Activated CD4-positive, alpha-beta T cell treated with anti-CD3 and anti-CD28 coated beads for 4 hours (primary cell): ENCODE measurements at places on chromosomes 16 and 17.

GRCh38 chr17:4407851-4408250 lies 25.9 kb upstream of the SPNS3 start:
- DNase-seq, result no peak

GRCh38 chr17:38761612-38762011 lies 9.1 kb downstream of the PSMB3 start:
- no peak for DNase-seq

GRCh38 chr16:56419740-56420548 lies 5.4 kb downstream of the AMFR start:
- DNase-seq, result no peak

DNA sequence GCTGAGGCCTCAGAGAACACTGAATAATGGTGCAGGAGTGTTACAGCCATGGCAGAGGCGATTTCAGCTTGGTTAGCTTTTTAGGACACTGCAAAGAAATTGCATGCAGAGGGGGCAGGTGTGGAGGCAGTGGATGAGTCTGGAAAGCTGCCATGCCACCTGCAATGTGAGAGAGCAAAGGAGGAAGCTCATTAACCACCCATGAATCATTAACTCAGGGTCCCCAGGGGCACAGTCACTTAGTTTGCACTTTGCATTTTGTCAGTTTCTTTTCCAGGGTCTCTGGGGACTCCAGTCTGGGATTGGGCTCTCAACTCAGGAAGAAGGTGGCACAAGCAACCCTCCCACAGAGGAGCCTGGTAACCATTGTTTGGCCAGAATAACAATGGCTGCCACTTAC lies 132.9 kb downstream of the USP31 start:
- DNase-seq, result no peak

DNA sequence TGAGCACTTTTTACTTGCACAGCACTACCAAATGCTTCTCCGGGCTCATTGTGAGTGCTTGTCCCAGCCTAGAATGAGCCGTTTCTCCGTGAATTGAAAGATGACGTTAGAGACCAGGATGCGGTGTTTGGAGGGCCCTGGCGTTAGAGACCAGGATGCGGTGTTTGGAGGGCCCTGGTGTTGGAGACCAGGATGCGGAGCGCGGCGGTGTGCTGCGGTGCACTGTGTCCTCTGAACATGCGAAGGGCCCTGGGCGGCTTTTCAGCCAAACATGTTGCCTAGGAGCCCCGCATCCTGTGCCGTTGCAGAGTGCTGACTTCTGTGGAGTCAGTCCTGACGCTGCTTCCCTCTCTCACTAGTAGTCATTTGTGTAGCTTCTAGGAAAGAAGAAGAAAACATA lies 42.7 kb downstream of the BANP start:
- DNase-seq, result no peak

GRCh38 chr16:77509051-77509450 lies 74.2 kb upstream of the ADAMTS18 start:
- DNase-seq, result no peak

GRCh38 chr17:64769712-64770111 lies 107.6 kb upstream of the SMURF2 start:
- no peak for DNase-seq

DNA sequence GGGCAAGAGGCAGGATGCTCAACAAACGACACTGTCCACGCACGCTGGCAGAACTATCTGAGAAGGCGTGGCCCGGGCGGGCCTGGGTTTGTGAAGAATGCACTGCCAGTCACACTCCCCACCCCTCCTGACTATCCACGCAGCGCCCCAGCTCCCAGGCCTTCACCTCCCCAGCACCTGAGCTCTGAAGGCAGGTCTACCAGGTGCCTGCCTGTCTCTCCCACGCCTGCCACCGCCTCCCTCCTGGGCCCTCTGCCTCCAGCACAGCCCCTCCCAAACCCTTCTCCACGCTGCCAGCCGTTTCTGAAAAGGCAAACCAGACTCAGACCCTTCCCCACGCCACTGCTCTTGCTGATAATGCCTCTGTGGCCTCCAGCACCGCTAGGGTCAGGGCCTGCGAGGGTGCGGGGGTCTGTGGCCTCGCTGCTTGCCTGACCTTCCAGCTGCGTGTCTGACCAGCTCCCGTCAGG lies 11.6 kb downstream of the MYBBP1A start:
- DNase-seq, result no peak

DNA sequence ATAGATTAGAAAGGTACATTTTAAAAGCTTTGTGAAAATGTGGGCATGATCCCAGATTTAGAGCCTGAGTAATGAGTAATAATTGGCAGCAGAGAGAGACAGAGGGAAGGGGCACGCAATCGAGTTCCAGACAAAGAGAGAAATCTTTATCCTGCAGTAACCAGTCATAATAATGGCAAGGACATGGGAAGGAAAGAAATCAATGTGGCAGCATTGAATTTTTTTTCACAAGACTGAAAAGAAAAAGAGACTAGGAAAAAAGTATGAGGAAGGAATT lies 790.8 kb upstream of the SOX9 start:
- no peak for DNase-seq

GRCh38 chr17:81018044-81018802 lies 16.7 kb upstream of the BAIAP2 start:
- no peak for DNase-seq

- DNase-seq, result peak; percentile 9
Observed at GRCh38 chr17:48047113-48047740, 932 bp upstream of the NFE2L1 start.

DNA sequence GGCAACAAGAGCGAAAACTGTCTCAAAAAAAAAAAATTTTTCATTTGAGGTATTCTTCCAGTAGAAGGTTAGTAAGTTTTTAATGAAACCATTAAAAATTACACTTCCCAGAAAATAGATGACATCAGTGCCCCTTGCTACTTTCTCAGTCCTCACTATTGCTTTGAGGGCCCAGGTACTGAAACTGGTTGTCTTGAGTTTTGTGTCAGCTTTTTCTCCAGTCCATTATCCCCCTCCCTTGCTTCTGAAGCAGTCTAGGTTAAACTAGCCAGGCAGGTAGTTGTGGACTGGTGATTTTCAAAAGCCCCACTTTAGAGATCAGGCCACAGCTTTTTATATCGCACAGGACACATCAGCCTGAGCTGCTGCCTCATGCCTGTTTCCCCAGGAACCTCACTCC lies 10.9 kb downstream of the SMCR8 start:
- DNase-seq, result no peak

DNA sequence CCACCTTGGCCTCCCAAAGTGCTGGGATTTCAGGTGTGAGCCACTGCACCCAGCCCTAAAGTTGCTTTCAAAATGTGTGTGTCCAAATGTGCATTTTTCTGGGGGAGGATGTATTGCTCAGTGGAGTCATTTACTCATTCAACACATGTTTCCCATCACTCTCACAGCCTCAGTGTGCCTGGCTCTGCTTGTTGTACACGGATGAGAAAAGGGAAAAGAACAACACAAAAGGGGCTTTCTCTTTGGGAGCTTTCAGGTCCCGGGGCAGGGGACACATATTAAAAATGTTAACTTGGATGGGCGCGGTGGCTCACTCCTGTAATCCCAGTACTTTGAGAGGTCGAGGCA lies 1.7 kb upstream of the PPL start:
- no peak for DNase-seq

DNA sequence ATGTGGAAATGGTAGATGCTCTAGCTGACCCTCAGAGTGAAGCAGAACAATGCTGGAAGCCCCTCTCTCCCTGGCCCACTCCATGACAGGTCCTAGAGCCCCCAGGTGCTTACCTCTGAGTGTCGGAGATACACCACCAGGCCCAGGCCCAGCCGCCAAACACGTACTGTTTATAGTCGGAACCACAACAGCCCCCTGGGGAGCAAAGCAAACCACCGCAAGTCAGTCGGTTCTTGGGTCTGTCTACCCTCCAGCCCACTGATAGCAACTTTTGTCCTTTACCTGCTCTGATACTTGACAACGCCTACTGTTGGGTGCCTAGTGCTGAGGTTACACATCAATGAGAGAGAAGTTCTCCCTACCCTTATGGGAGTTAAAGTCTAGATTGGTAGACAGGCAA lies 8.7 kb downstream of the FLOT2 start:
- no peak for DNase-seq

DNA sequence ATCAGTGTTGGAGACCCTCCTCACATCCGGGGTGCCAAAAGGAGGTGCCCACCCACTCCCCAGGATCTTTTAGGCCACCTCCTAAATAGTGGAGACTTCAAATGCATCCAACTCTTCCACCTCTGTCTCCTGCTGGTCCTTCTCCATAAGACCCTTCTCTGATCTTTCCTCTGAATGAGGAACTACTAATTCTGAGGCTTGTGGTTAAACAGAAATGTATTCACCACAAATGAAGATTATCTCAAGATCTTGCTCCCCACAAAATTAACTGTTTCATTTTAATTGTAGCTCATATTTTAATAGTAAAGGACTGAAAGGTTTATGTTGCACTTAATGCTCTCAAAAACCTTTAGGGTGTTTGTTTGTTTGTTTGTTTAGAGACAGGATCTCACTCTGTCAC lies 34.1 kb downstream of the TLE7 start:
- DNase-seq, result no peak

GRCh38 chr16:72926177-72927070 lies 121.5 kb downstream of the ZFHX3 start:
- DNase-seq, result no peak

DNA sequence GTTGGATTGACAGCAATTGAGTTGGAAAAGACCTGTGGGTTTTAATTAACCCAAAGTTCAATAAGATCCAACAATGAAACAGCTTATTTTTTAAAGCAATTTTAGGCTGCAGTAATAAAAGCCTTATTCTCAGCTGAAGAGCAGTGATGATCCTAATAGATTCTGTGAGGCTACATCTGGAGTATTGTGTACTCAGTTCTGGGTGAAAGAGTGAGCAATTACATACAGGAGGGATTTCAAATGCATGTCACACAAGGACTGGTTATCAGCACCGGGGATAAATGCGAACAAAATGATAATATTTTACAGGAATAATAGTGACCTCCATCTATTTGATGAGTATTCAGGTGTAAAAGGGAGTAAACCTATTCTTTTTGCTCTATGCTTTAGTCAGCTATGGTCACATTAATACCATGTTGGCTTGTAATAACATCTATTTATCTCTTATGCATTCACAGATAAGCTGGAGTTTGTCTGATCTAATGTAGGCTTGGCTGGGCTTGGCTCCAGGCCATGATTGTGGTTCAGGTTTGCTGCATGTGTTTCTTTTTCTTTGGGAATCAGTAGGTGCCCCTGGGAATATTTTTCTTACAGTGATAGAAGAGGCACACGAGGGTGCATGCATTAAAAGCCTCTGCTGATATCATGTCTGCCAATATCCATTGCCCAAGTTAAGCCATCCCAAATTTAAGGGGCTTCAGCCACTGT lies 22.2 kb upstream of the TOX3 start:
- no peak for DNase-seq

DNA sequence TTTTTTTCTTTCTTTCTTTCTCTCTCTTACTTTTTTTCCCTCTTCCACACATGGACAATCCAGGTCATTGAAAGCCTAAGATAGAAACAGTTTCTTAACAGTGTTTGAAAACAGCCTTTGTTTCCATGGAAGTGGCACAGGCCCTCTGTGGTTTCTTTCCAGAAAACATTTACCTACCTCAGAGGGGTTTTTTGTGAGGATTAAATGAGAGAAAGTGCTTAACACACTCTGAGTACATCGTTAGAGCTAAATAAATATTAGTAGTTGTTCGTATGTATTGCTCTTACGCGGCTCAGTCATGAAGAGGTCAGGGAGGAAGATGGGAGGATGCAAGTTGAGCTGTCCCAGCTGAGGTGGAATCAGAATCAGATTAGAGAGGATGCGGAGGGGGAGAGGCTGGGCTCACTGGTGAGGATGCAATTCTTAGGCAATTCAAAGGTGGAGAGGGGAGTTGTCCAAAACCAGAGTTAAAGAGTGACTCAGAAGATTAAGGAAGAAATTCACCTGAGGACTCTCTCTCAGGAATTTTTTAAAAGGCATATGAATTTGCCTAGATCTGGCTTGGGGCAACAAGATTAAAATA lies 345.4 kb downstream of the PMP22 start:
- DNase-seq, result no peak

DNA sequence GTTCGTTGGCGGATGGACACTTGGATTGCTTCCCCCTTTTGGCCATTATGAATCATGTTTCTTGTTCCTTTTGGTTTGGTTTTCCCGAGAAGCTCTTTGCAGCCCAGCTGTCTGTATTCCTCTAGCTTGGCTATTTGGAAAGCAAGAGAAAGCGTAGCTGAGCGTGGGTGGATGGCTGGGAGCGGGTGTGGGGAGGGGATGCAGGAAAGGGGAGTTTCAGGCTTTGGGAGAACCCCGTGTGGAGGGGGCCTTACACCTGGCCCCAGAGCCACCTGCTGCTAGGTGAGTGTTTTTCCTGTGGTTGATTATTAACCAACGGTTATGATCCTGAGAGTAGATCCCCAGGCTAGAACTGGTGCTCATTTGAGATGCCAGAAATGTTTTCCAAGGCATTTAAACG lies 103.7 kb downstream of the RAP1GAP2 start:
- no peak for DNase-seq

DNA sequence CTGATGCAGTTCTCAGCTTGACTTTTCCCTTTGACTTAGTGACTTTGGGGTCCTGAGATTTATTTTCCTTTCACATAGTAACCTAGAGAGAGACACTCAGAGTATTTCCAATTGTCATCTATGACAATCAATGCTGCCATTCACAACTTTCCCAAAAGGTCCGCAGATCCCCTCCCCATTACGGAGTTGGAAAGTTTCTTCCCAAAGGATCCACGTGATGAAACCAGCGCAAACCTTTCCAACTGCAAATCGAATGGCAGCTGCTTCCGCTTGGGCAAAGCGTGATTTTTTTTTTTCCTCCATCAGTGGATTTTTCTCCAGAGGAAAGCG lies 538 bp upstream of the FCSK start:
- DNase-seq, result no peak

GRCh38 chr17:77098884-77099545 lies 41.8 kb upstream of the SEC14L1 start:
- no peak for DNase-seq

DNA sequence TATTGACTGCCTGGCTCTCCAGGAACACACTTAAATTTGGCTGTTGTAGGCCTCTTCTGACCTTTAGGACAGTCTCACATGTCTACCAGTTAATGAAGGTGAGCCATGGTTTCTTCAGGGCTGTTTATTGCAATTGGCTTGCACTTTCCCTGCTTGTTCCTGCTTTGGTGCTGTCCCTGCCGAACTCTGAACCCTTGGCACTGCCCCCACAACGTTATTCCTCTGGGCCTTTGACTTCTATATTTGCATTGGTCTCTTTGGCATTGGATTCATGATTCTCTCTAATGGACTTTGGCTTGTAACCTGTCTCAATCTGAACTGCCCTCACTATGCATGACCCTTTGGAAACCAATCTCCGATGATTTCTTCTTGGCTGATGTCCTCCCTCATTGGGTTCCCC lies 299.4 kb downstream of the UTP18 start:
- no peak for DNase-seq
